ENCODE measurements at places on chromosomes 11 and 22.
A peak's percentile ranks its signal among the peaks of the same experiment; 100 is the strongest.

DNA sequence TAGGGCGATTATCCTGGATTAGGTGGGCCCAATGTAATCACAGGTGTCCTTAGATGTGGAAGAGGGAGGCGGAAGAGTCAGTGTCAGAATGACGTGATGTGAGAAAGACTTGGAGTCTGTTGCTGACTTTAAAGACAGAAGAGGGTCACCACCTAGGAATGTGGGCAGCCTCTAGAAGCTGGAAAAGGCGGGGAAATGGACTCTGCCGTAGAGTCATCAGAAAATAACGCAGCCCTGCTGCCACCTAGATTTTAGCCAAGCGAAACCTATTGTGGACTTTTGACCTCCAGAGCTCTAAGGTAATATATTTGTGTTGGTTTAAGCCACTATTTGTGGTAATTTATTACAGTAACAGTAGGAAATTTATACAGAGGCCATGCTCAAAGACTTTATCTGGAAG is 4.8 kb downstream of the DDX10 start:
- DNase-seq = no peak

DNA sequence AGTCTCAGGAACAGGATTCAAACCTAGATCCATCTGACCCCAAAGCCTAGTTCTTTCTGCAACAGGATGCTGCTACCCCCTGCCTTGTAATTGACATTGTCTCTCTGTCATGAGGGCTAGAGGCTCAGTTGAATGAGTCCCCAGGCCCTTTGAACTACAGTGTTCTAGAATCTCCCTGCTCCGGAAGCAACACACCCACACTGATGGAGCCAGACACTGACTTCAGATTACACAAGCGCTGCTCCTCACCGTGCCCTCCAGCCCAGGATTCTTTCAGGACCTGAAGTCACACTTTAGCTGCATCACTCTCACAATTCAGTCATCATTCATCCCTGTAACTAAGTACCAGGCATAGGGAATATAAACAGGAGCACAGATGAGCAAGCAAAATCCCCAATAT is 69.6 kb downstream of the RAB30 start:
- DNase-seq = peak; percentile 59

DNA sequence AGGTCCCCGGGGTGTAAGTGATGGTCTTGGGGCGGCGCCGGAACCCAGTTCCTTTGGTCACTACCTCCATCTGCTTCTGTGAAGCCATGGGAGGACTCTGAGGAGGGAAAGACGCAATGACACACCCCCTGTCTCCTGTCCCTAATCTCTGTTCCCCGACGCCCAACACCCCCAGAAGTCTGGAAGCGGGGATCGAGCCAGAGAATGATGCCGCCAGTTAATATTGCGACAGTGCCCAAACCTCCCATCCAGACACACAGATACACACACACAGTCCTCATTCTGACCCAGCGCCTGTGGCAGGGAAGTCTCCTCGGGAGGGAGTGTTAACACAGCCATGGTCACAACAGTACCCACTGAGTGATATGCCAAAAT is 352 bp downstream of the C22orf23 start:
- DNase-seq = no peak

GRCh38 chr11:111307472-111308108 is 9.2 kb downstream of the POU2AF3 start:
- no peak for DNase-seq
